ENCODE measurements at places on chromosomes 1 and 21.

DNA sequence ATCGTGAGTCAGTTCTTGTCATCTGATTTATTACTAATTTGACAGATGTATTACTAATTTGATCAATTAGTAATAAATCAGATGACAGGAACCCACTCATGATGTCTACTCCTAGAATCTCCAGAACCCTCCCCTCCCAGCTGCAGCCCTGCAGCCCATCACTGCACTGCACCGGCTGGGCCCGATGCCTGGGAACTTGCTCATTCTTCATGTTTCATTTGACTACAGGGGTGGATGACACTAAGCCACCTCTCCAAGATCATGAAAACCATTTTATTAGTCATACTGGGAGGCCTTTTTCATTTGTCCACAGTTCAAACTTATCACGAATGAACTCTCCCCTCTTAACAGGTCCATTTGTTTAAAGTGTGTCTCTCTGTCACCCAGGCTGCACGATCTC, 41.0 kb downstream of the KCNH1 start:
- no peak for ATAC-seq

DNA sequence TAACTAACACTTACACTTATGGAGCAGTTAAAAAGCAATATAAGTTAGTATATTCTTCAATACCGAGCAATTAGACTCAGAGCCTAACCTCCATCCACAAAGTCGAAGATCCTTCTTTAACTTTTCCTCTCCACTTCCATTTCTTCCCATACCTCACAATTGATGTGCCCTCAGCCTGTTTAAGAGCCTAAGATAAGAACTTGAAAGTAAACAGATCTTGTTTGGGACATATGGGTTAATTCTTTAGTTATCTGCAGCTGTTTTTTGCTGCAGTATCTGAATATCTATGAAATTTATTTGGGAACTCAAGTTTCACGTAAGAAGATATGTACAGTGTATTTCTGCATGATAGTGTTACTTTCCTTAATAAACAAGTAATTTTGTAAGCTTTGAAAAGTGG, 51.5 kb downstream of the MIGA1 start:
- no peak for ATAC-seq

GRCh38 chr1:4601941-4602340, 52.5 kb upstream of the AJAP1 start:
- no peak for ATAC-seq

GRCh38 chr1:43313771-43314170, 13.0 kb downstream of the TIE1 start:
- peak; percentile 64 for ATAC-seq

- peak; percentile 48 for ATAC-seq
Measured at GRCh38 chr1:206705191-206705590, 20.5 kb downstream of the MAPKAPK2 start.

- ATAC-seq = peak; percentile 96
Measured at GRCh38 chr1:200184196-200184595, 156.7 kb downstream of the NR5A2 start.

GRCh38 chr1:174954073-174954460, 45.7 kb upstream of the CACYBP start:
- no peak for ATAC-seq

GRCh38 chr1:103129255-103129654, 20.9 kb upstream of the COL11A1 start:
- ATAC-seq = no peak

DNA sequence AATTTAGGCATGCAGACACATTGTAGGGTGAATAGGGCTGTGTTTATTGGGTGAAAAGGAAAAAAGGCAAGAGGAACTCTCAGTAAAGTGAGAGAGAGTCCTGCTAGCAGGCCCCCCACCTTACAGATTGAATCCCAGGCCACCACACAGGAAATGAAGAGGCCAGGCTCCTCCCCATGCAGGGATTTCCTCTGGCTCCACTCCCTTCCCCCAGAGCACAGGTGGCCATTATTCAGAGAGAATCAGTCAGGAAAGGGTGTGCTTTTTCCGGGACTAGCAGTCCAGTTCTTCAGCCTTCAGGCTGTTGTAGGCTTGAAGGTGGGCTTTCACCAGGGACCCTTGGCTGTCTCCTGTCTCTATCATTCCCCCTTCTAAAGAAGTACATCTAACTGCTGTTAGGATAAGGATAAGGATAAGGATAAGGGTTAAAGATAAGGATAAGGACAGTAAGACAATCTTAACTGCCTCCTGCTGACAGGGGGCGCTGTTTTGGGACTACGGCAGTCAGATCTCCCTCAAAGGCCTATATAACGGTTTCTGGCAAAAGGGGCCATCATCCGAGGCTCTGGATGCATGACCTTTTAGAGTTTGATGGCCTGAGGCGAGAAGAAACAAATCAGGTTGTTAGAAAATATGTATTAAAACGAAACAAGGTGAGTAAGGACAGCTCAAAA, 26.3 kb downstream of the ZNF648 start:
- no peak for ATAC-seq

- no peak for ATAC-seq
Measured at GRCh38 chr1:79760531-79760930, 754.0 kb upstream of the ADGRL4 start.

GRCh38 chr1:180343921-180344769, 114.1 kb downstream of the LHX4 start:
- no peak for ATAC-seq

GRCh38 chr1:26583646-26584485, 54.3 kb downstream of the RPS6KA1 start:
- peak; percentile 31 for ATAC-seq

DNA sequence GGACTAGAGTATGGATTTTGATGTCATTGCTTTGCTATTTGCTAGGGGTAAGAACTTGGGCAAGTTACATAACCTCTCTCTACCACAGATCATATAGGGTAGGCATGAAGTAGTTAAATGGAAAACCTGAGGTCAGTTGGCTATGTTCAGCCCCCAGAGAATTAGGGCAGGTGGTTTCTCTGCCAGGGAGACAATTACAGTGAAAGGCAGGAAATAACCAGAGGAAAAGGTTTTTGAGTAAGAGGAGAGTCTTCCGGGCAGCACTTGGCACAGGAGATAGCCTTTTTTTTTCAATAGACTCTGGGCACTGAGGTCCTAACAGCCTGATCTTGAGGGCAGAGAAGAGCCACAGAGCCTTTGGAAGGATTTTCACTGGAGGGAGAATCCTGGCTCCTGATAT, 16.7 kb upstream of the SERBP1 start:
- ATAC-seq = no peak
